Activated CD4-positive, alpha-beta T cell treated with anti-CD3 and anti-CD28 coated beads, Interleukin-2, amount 10 ng/mL, durations not matched to agents 24 days and 14 days (primary cell): ENCODE measurements at places on chromosomes 4 and X. TPM values are rescaled to one million over a fixed set of nuclear protein-coding genes. Genes with fewer than 3 reads are reported as not detected.

Gene CTBP1
- 190 and 200 TPM in 2 replicates for total RNA-seq

Gene LANCL3
- 0.16 and 0.28 TPM in 2 replicates for total RNA-seq

Gene FHIP1A
- not detected in 2 replicates for total RNA-seq

Gene ANOS1
- total RNA-seq, result not detected in 2 replicates

Gene PAGE4
- not detected in 2 replicates for total RNA-seq

Gene PITX2
- 0.09 TPM in 1 of 2 replicates, not detected in the other for total RNA-seq

Gene ZNF630
- 0.19 and 0.33 TPM in 2 replicates for total RNA-seq

Gene MAGEA10
- total RNA-seq, result not detected in 2 replicates

Gene TEC
- total RNA-seq, result 2.7 and 3.0 TPM in 2 replicates

Gene FHDC1
- total RNA-seq, result 0.05 TPM in 2 replicates

Gene TMEM255A
- total RNA-seq, result not detected in 2 replicates

Gene XAGE1A
- total RNA-seq, result not detected in 2 replicates

Gene CLDN2
- not detected in 2 replicates for total RNA-seq

Gene UGT2B11
- total RNA-seq, result not detected in 2 replicates

Gene NMU
- not detected in 2 replicates for total RNA-seq

Gene HSFX4
- total RNA-seq, result 0.17 TPM in 1 of 2 replicates, not detected in the other

Gene TENM3
- not detected in 2 replicates for total RNA-seq

Gene ANKRD50
- 0.05 and 0.09 TPM in 2 replicates for total RNA-seq

Gene EOLA2
- total RNA-seq, result 49.2 and 50.0 TPM in 2 replicates

Gene MAGEC1
- total RNA-seq, result not detected in 2 replicates

Gene PPP1R2C
- not detected in 2 replicates for total RNA-seq

Gene HGFAC
- total RNA-seq, result not detected in 2 replicates

Gene VEGFD
- total RNA-seq, result not detected in 2 replicates

Gene VCX3B
- not detected in 2 replicates for total RNA-seq

Gene RASGEF1B
- total RNA-seq, result 3.9 and 5.5 TPM in 2 replicates

Gene RPL34
- 1,411 and 1,425 TPM in 2 replicates for total RNA-seq

Gene CDKN2AIP
- 22.7 and 23.1 TPM in 2 replicates for total RNA-seq

Gene TEX13B
- not detected in 2 replicates for total RNA-seq

Gene OCRL
- 3.8 and 4.2 TPM in 2 replicates for total RNA-seq

Gene ADAMTS3
- not detected in 2 replicates for total RNA-seq
